ENCODE measurements at places on chromosomes 2 and 18.

DNA sequence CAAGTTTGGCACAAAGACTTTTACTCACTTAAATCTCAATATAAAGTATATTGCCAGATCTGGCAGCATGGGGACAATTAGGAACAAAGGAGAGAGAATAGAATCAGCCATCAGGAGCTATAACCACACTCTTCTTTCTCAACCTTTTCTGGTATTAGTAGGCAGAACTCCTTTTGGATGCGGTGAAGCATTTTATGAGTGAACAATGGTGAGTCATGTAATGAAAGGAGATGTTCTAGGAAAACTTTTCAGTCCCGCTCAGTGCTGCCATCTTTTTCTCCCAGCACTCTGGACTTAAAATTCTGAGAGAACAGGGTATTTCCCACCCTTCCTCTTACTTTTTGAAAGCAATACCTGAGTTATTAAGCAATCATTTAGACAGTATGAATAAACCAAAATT is 32.2 kb downstream of the PLEKHA3 start:
- no peak for DNase-seq

GRCh38 chr2:203040966-203041521 is 26.4 kb downstream of the NBEAL1 start:
- DNase-seq: no peak

DNA sequence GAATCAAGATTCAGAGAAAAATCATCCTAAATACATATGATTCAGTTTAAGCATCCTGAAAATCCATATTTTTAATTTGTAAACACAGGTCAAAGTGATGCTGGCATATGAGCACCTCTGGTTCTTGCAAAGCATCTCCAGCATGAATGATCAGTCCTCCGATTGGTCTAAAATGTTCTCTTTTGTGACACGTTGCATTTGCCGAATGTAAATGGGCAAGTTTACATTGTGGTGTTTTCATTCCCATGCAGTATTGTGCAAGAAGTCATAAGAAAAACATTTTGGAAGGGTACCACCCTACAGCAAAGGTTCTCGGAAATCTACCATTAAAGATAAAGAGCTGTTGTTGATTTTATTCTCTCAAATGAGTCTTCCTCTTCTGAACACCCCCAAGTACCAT is 108.0 kb upstream of the UNC80 start:
- no peak for DNase-seq

DNA sequence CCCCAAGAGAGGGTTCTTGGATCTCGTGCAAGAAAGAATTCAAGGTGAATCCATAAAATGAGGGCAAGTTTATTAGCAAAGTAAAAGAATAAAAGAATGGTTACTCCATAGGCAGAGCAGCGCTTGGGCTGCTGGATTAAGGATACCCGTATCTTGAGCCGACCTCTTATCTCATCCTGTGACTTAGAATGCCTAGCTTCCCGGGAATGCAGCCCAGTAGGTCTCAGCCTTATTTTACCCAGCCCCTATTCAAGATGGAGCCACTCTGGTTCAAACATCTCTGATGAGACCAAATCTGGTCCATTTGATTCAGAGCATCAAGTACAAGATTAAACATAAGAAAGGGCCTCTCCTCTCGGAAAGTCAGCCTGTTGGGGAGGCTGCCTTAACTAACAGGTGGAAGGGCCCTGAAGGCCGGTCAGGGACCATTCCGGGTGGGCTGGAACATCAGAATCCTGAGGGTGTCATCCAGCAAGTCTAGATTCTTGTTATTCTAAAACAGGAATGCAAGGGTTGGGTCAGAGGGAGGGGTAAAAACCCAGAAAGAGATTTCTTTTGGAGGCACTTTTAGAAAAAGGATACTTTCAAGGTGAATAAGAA is 5.8 kb downstream of the PSD4 start:
- no peak for DNase-seq

DNA sequence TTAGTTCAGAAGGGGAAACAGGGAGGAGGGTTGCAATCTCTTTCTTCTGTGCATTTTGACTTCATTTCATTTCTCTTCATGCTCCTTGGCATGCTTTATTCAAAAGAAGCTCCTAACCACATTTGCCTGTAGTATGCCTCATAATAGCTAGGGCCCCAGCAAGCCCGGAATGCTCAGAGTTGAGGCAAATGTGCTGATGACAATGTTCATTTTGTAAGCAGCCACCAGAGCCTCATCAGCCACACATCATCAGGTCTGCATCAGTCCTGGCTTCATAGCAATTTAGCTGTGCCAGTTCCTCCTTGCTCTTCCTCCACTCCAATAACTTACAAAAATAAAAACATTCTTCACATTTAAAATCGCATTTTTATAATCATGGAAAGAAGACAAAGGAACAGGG is 65.4 kb upstream of the MMADHC start:
- DNase-seq: no peak

- DNase-seq: no peak
Measured at GRCh38 chr2:128617661-128618060, 299.0 kb upstream of the HS6ST1 start.

GRCh38 chr2:149075853-149076252 is 37.4 kb downstream of the LYPD6B start:
- DNase-seq: no peak

DNA sequence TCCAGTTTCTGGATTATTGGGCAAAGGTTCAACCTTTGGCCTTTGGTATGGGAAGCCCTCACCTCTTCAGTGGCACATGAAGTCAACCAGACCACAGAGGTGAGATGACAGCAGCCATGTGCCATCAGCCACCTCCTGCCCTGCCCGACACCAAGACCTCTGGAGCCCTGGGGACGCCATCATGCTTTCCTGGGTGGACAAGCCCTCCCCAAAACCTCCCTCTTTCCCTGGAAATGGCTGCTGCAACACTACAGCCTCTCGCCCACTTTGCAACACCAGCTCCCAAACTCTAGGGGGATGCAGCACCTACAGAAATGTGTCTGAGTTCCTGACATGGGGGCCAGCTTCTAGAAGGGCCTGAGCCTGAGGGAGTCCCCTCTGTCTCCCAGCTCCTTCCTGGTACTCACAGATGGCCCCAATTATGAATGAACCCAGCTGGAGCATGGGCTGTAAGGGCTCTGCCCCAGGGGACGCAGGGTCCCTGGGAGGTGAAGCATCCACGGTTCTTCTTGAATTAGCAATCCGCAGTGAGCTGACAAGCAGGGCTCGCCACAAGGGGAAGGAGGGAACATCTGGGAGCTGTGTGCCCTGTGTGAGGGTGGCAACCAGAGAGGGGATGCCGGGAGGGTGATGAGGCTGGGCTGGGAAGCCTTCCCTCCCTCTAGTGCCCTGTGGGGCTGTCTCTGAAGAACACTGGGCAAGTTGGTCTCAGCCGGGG is 268.5 kb upstream of the HDAC4 start:
- no peak for DNase-seq

- DNase-seq: no peak
Measured at GRCh38 chr18:3626929-3627458, 177.0 kb downstream of the TGIF1 start.

GRCh38 chr2:227597998-227598397 is 695 bp upstream of the SCYGR2 start:
- no peak for DNase-seq

GRCh38 chr18:12886498-12887126 is 2.6 kb upstream of the PTPN2 start:
- no peak for DNase-seq

DNA sequence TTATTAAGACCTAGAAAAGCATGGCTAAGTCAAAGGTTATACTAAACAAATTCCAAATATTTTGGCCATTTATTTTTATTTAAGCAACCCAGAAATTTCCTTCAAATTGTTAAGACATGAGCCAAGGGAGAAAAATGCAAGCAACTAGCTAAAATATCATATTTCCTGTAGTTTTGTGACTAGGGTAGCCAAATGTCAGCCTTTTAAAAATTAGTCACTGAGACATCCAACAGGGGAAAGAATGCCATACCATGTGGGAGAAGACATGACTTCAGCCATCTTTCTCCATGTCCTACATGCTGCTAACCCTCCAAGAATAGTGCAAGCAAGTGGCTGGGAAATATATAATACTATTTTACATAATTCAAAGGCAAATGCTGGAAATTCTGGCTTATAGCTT is 197.9 kb downstream of the DSEL start:
- DNase-seq: no peak

DNA sequence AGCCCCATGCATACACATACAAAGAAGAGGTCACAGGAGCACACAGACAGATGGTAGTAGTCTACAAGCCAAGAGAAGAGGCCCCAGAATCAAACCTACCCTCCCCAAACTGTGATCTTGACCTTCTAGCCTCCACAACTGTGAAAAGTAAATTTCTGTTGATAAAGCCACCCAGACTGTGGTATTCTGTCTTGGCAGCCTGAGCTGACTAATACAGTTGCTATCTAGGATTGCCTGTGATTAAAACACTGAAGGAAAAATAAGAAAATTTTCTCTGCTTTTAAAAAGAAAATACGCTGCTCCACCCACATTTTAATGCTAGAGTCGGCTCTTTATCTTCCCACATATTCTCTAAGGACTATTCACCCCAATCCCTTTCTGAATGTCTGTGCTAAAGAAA is 143.7 kb upstream of the TMEM200C start:
- DNase-seq: no peak

- DNase-seq: no peak
Measured at GRCh38 chr2:4420032-4420431, 716.7 kb downstream of the DCDC2C start.

DNA sequence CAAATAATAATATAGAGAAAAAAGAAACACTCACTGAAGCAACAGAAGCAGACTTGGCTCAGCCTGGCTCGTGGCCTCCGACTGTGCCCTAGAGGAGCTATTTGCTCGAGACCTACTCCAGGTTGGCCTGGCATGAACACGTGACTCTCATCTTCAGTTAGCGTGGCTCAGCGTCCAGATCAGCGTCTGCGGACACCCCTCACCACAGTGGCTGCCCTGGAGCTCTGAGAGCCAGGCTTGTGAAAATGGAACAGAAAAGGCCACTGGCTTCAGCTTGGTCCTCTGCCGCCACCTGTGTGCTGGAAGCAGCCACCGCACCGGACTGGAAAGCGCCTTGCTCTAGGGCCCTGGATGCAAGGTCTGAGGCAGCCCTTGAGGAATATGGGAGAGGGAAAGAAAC is 1184.0 kb upstream of the GYPC start:
- peak; percentile 18 for DNase-seq

GRCh38 chr2:8154936-8155335 is 526.9 kb upstream of the ID2 start:
- no peak for DNase-seq

GRCh38 chr2:40265602-40266001 is 186.3 kb downstream of the SLC8A1 start:
- no peak for DNase-seq

- no peak for DNase-seq
Measured at GRCh38 chr2:212943351-212943750, 208.1 kb downstream of the IKZF2 start.

DNA sequence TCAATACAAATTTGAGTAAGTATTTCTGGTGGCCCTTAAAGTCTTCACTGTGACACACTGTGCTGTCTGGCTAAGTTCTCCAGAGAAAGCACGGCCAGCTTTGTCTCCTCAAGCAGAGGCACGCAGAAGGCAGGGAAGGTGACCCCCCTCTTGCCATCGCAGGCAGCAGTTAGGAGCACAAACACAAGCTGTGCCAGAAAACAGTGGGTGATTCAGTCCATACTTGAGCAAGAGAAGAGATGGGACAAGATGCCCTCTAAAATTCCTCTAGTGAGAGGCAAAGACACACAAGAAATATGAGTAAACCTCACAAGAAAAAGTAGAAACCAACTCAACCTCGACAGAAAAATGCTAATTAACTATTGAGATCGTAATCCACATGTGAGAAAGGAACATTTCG is 9.8 kb downstream of the MCEE start:
- no peak for DNase-seq

DNA sequence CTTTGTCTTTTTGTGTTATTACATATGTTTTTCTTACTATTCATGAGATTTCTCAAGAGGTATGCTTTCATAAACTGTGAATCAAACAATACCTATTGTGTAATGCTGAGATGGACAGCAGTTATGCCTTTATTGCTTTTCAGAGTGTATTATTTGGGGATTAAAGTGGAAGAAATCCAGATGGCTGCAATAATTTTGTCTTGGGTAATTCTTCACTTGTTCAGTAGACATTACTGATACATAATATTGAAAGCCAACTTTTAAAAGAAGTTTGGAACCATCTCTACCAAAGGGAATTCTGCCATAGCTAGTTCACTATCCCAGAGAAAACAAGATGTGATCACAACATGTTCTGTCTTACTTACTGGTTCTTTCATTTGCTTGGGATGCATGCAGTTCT is 253.4 kb upstream of the ZSWIM2 start:
- no peak for DNase-seq

DNA sequence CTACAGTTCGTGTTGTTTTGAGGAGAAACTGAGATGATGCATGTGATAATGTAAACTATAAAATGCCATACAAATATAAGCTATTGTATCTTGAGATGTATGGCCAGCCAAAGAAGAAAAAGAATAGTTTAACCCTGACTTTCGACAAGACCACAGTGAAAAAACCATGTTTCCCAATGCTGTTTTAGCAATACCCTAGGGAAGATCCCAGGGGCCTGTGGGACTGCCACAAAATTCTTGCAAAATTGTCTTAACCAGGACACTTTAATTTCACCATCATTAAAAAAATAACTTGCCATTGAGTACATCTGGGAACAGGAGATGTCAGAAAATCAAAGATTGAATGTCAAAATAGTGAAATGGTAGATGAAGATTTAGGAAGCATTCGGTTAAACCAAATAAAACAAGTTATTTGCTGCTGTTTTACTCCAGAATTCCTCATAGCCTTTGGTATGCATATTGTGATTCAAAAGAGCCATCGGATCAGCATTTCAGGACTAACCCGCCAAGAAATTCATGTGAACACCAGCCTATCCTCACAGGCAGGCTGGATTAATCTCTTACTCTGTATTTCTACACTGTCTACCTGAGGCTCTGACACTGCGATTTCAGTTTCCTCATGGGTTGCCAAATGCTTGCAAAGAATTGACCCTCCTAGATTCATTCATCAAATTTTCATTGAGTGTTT is 49.0 kb upstream of the SP3 start:
- DNase-seq: no peak

GRCh38 chr2:152437276-152438108 is 102.5 kb downstream of the FMNL2 start:
- no peak for DNase-seq

DNA sequence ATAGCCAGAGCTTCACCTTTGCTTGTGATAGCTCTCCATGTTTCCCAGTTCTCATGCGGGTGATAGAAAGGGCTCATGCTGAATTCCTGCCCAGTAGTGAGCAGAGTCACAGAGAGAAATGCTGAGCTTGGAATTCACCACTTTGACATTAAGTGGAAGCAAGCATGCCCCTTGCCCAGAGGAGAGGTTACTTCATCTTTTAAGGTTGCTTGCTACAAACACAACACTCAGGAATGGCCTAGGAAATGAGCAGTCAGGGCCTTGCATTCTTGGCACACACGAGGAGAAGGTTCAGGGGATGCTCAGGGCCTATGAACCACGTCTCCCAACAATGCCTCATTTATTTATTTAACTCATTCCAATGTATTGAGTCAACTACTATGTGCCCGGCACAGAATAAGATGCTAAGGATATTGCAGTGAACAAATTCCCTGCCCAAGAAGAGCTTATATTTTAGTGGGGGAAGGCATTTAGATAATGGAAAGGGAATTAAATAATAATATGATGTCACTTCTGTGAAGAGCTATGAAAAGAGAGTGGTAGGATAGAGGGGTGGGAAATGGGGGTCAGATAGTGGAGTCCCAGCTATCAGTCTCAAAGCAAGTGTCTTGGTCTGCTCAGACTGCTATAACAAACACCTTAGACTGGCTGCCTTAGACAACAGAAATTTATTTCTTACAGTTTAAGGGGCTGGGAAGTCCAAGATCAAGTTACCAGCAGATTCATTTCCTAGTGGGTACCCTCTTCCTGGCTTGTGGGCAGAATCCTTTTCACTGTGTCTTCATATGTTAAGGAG is 42.1 kb downstream of the DDX18 start:
- DNase-seq: no peak

- no peak for DNase-seq
Measured at GRCh38 chr18:76380791-76381405, 114.1 kb downstream of the ZNF516 start.

Measured in GM19239 (cell line).